ENCODE measurements at places on chromosomes 7 and 10.

DNA sequence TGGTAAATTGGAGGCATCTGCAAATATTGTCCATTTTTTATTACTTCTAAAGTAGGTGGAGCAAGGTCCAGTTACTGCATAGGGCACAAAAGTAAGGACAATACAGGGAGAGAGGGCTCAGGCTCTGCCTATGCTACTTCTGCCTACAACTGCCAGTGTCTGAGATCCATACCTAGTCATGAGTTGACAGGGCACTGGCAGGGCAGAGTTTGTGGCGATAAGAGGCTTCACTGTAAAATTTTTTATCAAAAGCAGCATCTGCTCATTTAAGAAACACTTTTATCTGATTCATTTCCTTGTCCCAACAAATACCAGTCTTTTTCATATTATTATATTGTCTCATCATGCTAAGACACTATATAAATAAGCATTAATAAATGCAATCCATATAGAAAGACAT lies 178.0 kb downstream of the LRRN3 start:
- DNase-seq = no peak

DNA sequence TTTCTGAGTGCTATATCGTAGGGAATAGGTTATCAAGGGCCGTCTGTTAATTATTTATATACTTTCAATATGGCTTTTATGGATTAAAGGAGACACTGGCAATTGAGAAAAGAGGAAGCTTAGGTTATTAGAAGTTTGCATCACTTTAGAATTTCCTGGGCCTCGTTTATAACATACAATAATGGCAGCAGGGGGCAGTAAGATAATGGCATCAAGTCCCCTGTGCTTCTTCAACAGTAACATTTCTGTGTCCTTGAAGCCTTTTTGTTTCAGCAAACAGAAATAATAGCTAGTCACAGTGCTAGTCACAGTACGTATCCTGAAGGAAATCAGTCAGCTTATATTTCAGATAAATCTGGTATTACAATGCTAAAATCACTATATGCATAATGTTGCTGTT lies 41.9 kb downstream of the SPAM1 start:
- no peak for DNase-seq

GRCh38 chr10:326894-327635 lies 191.8 kb downstream of the ZMYND11 start:
- no peak for DNase-seq

DNA sequence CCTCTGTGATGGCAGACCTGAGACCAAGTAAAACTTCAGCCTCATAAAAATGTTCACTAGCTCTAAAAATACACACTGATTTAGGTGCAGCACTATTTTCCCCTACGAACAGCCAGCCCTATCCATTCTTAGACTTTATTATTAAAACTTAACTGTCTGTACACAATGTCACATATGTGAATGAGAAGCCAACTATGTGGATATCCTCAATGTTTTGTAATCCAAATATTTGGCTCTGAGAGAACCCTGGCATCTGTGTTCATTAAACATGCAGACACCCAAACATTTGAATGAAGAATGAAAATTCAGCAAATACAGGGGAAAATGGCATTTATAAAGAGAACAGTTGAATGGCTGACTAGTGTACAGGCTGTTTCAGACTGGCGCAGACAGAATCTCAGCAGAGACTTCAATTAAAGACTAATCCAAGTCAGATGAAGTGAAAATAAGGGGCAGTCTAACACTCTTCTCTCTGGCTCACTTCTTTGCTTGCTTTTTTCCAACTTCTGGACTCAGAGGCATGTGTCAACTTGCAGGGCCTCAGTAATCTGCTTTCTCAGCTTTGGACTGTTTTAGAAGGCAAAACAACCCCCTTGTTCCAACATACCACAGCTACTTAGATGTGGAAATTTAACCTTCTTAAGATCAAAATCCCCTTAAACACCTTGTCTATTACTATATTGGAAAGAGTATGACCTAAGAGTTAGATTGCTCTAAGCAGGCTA lies 47.4 kb upstream of the FAM180A start:
- no peak for DNase-seq

DNA sequence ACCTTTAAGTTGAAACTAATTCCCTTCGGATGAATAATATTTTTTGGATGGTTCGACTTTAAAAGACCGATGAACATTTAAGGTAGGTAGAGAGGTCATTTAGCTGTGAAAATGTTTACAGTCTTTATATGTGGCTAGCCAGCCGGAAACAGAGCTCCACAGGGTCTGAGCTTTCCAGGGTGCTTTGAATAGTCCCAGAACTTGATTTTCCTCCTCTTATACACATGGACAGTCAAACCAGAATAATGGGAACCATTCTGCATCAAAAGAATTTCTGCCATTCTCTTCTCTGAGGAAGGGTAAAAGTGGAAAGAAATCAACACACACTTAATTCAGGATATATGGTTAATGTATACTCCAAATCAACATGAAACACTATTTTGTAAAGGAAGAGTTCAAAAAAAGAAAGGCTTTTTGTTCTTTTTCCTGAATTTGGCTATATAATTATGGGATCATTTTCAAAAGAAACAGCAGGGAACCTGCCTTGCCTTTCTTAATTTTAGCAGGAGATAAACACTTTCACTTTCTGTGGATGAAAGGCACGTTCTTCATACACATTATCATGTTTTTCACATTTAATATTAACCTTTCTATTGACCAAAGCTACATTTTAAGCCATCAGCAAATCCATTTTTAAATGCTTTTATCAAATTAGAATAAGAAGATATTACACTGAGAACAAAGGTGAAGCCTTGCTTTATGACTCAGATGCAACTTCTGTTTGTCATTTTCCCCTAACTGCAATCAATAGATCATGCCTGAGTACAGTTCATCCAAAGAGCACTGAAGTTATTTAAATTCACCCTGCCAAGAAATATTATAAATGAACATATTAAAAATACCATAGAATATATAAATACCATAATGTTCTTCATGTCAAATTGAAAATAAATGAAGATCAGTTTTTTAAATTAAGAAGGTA lies 307.3 kb downstream of the THSD7A start:
- DNase-seq = no peak

DNA sequence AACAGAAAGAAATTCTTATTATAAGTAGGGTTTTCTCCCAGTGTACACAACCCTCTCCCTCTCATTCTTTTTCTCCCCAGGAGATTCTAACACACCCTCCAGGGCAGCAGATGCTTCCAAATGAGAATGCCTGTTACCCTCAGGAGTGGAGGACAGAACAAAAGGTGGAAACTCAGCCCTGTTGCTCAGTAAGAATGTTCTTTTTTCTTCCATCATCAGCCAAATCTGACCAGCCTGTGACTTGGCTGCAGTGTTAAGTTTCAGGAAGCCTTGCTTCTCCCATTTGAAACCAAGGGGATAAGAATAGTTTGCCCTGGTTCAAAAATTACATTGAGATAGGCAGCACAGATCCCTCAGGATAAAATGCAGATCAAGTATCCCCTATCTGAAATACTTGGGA lies 77.5 kb upstream of the EEPD1 start:
- DNase-seq = no peak

GRCh38 chr7:135536150-135536549 lies 21.6 kb upstream of the NUP205 start:
- DNase-seq = no peak

GRCh38 chr10:11901833-11902475 lies 78.8 kb downstream of the PROSER2 start:
- no peak for DNase-seq

GRCh38 chr7:151094675-151095074 lies 8.4 kb downstream of the AGAP3 start:
- DNase-seq = no peak

DNA sequence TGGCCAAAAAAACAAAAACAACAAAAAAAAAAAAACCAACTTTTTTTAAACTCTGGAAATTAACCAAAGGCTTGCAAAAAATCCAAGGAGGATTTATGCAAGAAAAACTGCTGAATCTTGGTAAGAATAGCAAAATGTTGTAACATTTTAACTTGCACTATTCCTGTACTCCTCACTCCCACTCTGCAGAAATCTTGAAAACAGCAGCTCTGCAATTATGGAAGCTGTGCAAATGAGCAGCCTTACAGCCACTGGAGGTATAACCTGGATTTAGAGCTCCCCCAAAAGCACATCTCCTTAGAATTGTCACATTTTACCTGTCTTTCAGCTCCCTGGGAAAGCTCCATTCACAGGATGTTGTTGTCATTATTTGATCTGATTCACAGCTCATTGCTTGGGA lies 41.8 kb upstream of the LRGUK start:
- no peak for DNase-seq

GRCh38 chr7:73833251-73833919 lies 2.6 kb downstream of the CLDN4 start:
- DNase-seq = no peak

GRCh38 chr10:61567729-61568128 lies 95.0 kb upstream of the CABCOCO1 start:
- no peak for DNase-seq

- no peak for DNase-seq
These were observed 26.3 kb upstream of the FAM170B start for GRCh38 chr10:49160110-49160509.

DNA sequence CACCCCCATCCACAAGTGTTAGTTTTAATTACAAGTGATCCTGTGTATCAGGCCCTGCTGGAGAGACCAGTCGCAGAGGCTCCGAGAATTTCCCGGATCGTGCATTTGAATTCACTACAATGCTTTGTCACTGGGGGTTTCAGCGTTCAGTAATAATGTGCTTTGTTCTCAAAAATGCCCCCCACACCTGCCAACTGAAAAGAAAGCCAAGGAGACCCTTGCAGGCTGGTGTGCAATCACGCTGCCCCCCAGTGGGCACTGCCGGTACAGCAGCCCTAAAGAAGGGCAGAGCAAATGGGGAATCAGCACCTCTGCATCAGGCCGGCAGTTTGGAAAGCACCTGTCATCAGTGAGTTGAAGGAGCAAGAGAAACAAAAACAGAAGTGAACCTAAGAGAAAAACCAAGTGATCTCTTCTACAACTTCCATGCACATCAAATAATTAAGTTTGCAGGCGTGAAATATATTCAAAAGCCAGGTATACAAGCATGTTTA lies 177.6 kb downstream of the PARD3 start:
- DNase-seq = peak; percentile 63

- DNase-seq = no peak
These were observed 45.0 kb upstream of the CSTF2T start for GRCh38 chr10:51744235-51745000.

DNA sequence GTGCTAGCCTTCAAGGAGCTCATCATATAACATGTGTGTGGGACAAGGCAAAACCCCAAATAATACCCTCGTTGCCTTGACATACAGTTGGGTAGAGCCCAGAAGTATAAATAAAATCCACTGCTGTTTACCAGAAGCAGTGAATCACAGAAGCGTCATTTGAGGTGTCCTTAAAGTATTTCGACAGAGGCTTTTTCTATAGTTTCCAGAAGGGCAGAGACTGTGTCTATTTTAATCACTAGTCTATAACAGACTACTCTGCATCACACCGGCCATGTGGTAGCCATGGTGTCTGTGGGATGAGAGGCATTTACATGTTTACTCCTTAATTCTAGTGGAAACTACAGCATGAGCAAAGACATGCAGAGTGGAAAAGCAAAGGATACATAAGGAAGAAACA lies 131.3 kb downstream of the CTTNBP2 start:
- no peak for DNase-seq

GRCh38 chr10:76902949-76903348 lies 734.7 kb downstream of the KCNMA1 start:
- DNase-seq = no peak

DNA sequence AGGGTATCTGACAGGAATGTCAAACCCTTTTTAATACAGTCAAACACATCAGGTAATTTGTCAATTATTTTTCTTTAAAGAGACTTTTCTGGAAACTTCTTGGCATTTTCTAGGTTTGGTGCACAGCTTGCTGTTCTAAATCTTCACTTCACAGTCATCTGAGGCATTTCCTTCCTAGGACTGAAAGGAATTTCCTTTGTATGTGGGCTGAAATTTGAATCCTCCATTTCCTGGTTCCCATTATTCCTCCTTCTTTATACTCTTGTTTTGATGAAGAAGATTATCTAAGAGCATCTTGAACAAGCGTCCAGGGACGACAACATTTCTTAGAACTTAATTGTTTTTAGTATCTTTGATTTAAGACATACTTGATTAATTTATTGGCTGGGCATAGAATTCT lies 24.9 kb downstream of the CALD1 start:
- no peak for DNase-seq

- no peak for DNase-seq
These were observed 221.1 kb upstream of the TCF7L2 start for GRCh38 chr10:112728997-112729396.

- DNase-seq = no peak
These were observed 176.8 kb downstream of the CPEB3 start for GRCh38 chr10:92113911-92114600.

GRCh38 chr7:135074096-135074495 lies 73.8 kb upstream of the TMEM140 start:
- no peak for DNase-seq

GRCh38 chr10:106384496-106384895 lies 780.0 kb downstream of the SORCS1 start:
- DNase-seq = no peak

DNA sequence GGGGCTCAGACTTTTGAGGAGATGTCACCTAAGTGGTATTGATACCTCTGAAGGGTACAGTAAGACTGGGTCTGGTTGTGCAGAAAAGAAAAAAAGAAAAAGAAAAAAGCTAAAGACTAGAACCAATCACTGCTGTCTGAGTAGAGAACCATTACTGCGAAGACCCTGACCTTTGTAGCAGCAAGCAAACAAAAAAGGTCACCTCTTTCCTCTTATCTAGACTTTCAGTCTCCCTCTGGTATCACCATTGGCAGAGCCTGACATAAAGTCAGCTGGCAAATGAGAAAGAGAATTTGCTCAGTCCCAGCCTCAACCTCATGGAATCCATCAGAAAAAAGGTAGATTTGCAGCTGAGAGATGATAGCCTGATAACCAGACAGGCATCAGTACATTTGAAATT lies 2.6 kb upstream of the DNTT start:
- no peak for DNase-seq

Data from activated naive CD4-positive, alpha-beta T cell (primary cell).